Astrocyte of the spinal cord (primary cell): ENCODE measurements at places on chromosomes 6 and 20.

DNA sequence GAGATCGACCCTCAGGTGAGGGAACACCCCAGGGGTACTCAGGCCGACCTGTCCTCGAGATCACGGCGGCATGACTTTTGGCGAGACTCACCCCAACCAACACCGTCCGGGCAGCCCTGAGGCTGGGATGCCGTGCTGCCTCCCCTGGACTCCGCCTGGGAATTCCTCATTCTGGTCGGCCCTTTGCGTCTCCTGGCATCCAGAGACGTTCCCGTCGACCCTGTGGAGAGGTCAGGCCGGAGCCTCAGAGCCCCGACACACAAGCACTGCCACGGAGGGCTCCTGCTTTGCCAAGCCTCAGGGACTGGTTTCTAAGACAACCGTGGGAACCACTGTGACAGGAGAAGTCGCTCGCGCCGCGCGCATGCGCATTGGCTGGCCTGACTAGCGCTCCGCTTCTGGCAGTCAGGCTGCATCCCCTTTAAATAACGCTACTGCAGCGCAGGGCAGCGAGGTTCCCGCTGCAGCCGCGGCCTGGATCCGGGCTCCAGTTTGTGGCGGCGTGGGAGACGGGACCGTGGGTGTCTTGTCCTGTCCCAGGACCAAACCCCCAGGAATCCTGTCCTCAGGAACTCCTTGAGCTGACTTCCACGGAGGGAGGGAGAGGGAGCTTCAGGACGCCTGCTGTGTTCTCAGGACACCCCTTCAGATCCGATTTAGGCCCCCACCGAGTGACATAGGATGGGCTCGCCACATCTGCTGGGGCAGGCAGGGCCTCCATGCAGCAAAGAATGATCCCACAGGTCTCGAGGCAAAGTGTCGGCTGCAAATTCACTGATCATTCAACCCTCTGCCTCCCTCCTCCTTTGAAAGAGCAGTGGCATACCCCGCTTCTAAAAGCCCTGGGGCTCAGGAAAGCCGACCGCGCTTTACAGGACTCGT is 163.2 kb upstream of the ZNF337 start:
- peak; percentile 35 for DNase-seq

GRCh38 chr6:47680051-47680450 is 18.3 kb upstream of the ADGRF4 start:
- no peak for DNase-seq

- peak; percentile 12 for DNase-seq
Observed at GRCh38 chr6:154738551-154738961, 5.3 kb downstream of the SCAF8 start.

DNA sequence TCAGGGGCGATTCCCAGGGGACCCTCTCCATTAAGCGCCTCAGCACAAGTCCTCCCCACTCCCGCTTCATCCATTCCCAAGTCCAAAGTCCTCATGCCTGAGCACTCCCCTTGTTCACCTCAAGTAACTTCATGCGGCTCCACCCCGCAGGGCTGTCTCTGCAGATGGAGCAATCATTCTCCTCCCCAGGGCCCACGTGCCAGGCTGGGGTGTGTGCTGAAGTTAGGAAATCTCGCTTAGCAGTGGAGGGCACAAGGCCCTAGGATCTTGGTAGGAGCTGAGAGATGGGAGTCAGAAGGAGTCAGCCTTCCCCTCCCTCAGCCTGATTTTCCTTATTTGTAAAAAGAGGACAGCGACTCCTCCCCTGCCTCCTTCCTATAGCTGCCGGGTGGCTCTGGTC is 3.5 kb downstream of the TGM3 start:
- DNase-seq, result no peak

DNA sequence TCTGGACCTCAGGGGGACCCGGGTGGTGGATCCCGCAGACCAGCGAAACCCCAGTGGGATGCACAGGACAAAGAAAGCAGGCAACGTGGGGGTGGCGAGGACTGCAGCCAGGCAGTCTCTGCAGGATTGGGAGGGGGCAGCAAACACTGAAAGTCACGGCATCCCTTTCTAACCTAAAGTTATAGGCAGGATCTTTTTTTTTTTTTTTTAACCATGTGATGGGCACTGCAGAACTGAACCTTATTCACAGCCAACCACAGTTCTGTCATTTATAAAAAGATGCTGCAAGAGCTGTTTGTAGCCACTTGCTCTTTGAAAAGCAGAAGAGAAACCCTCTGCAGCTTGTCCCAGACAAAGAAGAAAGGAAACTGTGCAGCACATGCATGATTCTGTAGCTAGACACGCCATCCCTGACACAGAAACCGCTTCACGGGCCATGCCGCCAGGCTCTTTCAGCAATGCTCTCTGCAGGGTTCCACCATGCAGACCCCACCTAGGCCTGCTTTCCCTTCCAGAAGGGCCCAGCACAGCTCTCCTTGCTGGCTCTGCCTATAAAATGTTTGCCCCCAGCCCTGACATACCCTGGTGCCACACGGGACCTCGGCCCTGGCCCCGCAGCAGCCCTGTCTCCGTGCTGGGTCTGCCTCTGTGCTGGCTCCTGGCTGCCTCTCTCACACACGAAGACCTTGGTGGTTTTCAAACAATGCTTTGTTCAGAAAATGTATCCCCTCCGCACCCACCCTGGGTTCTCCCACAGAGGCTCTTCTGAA is 70.8 kb downstream of the PYGB start:
- DNase-seq, result no peak

DNA sequence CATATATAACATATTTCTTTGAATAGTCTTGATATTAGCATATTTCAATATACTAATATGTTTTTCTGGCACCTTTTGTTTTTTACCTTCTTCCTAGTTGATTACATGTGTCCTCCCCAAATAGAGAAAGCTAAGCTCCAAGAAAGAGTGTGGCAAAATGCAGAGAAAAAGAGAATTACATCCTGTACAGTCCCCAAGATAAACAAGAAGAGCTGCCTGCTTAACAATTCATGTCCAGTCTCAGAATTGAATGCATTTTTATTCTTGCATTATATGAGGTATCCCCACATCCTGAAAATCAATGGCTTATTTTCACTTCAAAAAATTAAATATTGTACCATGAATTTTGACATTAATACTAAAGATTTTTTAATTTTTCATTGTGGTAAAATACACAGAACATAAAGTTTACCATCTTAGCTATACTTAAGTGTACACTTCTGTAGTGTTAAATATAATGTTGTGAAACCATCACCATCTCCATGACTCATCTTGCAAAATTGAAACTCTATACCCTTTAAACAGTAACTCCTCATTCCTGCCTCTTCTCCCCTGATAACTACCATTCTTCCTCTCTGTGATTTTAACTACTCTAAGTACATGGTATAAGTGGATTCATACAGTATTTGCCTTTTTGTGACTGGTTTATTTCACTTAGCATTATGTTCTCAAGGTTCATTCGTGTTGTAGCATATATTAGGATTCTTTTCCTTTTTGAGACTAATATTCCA is 490.3 kb downstream of the COL12A1 start:
- peak; percentile 59 for DNase-seq

- no peak for DNase-seq
Observed at GRCh38 chr20:59576216-59576953, 28.0 kb upstream of the PHACTR3 start.

GRCh38 chr20:45069261-45069660 is 31.7 kb downstream of the KCNS1 start:
- no peak for DNase-seq

DNA sequence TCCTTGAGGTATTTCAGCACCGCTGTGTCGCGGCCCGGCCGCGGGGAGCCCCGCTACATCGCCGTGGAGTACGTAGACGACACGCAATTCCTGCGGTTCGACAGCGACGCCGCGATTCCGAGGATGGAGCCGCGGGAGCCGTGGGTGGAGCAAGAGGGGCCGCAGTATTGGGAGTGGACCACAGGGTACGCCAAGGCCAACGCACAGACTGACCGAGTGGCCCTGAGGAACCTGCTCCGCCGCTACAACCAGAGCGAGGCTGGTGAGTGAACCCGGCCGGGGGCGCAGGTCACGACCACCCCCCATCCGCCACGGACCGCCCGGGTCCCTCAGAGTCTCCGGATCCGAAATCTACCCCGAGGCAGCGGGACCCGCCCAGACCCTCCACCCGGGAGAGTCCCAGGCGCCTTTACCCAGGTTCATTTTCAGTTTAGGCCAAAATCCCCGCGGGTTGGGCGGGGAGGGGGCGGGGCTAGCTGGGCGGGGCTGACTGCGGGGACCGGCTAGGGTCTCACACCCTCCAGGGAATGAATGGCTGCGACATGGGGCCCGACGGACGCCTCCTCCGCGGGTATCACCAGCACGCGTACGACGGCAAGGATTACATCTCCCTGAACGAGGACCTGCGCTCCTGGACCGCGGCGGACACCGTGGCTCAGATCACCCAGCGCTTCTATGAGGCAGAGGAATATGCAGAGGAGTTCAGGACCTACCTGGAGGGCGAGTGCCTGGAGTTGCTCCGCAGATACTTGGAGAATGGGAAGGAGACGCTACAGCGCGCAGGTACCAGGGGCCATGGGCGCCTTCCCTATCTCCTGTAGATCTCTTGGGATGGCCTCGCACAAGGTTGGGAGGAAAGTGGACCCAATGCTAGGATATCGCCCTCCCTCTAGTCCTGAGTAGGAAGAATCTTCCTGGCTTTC is 693 bp downstream of the HLA-F start:
- no peak for DNase-seq

GRCh38 chr6:150692604-150693003 is 92.9 kb downstream of the PLEKHG1 start:
- DNase-seq, result no peak

GRCh38 chr6:105993341-105994117 is 92.6 kb upstream of the PRDM1 start:
- peak; percentile 34 for DNase-seq

- DNase-seq, result no peak
Observed at GRCh38 chr20:43910564-43910963, 4.1 kb upstream of the TOX2 start.

- no peak for DNase-seq
Observed at GRCh38 chr6:34248198-34248726, 544 bp downstream of the SMIM29 start.

DNA sequence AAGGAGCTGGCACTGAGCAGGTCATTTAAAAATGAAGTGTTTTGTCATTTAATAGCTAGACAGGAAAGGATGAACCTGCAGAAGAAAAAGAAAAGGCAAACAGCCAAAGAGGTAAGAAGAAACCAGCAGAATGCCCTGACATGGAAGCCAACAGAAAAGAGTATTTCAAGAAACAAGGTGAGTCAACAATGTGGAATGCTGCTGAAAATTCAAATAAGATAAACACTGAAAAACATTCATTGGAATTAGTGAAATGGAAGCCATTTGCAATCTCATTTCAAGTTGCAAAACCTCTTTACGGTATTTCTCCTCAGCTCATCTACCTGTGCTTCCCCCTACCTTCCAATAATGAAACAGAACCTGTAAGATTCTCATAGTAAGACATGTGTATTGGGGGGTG is 59.6 kb downstream of the RWDD2A start:
- peak; percentile 68 for DNase-seq
